AG04450 (cell line): ENCODE measurements at places on chromosomes 1 and 21. TPM values are rescaled to one million over a fixed set of nuclear protein-coding genes. Genes with fewer than 3 reads are reported as not detected.
A peak's percentile ranks its signal among the peaks of the same experiment; 100 is the strongest.

Gene POGZ
- 43.4 and 45.7 TPM in 2 replicates for polyA plus RNA-seq

Gene ANGPTL7
- not detected in 2 replicates for polyA plus RNA-seq

Gene TRIM67
- not detected in 2 replicates for polyA plus RNA-seq

Gene TSPEAR
- polyA plus RNA-seq = not detected in 2 replicates

Gene PLA2G2F
- polyA plus RNA-seq = not detected in 2 replicates

DNA sequence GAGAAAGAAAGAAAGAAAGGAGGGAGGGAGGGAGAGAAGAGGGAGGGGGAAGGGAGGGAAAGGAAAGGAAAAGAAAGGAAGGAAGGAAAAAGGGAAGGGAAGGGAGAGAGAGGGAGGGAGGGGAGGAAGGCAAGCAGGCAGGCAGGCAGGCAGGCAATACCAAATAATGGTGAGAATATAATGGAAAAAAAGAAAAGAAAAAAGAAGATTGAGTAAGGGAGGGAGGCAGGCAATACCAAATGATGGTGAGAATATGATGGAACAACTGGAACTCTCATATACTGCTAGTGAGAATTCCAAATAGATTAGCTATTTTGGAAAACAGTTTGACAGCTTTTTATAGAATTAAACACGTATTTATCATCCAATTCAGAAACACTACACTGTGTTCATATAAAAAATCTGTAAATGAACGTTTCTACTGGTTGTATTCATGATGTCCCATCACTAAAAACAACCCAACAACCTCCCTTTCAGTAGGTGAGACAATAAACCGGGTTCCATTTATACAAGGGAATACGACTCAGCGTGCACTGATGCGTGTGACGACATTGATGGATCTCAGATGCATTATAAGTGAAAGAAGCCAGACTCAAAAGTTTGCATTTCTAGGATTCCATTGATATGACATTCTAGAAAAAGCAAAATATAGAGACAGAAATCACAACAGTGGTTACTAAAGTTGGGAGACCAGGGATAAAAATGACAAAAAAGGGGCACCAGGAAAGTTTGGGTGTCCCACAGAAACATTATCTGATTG lies 226.4 kb downstream of the DSCAM start:
- DNase-seq = no peak

DNA sequence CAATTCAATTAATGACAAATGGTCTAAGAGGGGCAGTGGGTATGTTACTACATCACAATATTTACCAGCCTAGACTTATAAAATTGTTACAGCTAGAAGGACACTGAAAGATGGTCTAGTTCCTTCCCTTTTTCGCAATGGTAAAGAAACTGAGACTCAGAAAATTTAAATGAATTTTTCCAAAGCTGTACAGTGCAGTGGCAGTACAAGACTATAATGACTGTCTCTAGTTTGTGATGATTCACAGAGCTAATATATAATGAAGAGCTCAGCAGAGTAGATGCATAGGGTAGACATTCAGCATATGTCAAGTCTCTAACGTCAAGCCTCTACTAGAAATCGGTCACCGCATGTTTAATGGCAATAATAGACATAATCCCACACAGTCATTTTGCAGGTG lies 4.6 kb downstream of the PLPP3 start:
- DNase-seq = no peak

DNA sequence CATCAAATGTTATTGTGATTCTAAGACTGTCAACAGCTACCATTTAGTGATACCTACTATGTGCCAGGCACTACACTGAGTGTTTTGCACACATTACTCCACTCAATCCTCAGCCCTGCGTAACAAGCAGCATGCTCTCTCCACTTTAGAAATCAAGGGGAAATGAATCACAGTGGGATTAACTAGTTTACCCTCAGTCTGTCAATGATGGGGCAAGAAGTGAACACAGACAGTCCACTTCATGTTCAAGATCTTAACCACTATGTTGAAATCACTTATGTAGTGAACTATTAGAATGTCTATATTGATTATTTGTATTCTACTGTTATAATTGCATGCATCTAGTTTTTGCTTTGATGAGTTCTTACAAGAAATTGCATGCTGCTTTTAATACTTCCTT lies 165.3 kb downstream of the LTN1 start:
- no peak for DNase-seq

GRCh38 chr1:183454377-183454776 lies 17.9 kb upstream of the SMG7 start:
- no peak for DNase-seq

DNA sequence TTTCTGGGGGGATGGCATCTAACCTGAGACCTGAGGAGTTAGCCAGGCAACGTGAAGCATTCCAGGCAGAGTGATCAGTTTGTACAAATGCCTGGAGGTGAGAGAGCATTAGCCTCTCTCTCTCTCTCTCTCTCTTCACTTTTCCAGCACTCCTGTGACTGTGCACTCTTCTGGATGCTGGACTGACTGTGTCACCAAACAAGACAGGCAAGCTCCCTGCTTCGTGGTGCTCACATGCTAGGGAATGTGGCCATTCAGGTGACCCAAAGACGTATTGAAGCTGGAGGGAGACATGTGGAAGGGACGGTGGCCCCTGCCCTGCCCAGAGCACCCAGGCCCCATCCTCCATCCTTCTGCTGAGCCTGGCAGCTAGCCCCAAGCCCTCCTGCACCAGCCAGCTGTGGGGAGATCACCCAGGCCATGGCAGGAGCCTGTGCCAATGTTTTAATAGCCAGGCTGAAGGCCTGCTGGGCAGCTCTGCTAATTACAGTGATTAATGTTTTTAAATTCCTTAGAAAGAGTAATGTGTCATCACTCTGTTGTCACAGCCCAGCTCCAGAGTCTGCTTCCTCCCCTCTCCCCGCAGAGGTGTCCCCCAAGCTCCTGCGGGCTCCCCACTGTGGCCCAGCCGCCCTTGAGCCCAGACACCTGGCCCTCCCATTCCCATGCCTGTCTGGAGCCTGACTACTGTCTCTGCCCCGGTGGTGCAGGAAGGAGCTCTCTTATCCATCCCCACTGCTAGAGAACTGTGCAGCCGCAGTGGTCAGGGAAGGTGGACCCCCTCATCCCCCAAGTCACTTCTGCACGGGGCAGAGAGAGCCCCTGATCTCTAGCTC lies 48.9 kb downstream of the UBIAD1 start:
- DNase-seq = no peak

- peak; percentile 67 for DNase-seq
These were observed 74.6 kb downstream of the DNTTIP2 start for GRCh38 chr1:93804412-93804811.

DNA sequence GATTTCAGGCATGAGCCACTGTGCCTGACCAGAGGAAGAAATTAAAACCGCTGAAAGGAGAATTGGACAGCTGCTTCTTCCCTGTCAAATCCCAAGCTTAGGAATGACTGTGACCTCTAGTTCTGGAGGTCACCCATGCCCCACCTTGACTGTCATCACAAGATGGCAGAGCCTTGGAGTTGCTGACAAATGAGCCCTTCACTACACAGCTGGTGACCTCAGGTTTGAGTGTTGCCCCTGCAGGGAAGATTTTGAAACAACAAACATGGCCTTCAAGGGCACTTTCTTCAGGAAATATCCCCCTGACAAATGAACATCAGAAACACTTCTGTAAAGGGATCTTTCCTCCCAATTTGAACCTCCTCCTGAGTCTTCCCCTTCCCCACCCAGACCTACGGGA lies 6.9 kb upstream of the SLC45A3 start:
- DNase-seq = no peak

DNA sequence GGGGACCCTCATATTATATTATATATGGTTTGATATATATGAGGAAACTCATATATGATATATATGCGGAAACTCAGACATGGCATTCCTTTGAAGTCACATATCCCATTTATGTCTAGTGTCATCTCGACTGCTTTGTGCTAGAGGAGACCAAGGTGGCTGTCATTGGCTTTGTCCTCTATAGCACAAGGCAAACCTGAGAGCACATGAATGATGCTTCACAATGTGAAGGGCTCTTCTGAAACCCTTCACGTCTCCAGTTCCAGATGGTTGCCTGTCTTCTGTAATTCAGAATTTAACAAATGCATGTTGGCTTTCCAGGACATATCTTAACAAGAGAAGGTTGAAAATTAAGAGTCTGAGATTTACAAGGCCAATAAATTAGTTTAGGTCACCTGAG lies 303.6 kb downstream of the BARHL2 start:
- no peak for DNase-seq

- DNase-seq = peak; percentile 42
These were observed 4.9 kb upstream of the TNFRSF1B start for GRCh38 chr1:12161662-12162458.

- DNase-seq = no peak
These were observed 162.8 kb upstream of the KIAA0040 start for GRCh38 chr1:175355414-175355813.
